Activated CD8-positive, alpha-beta T cell treated with anti-CD3 and anti-CD28 coated beads for 36 hours (primary cell): ENCODE measurements at places on chromosomes 4 and X. TPM values are rescaled to one million over a fixed set of nuclear protein-coding genes. Genes with fewer than 3 reads are reported as not detected.

DNA sequence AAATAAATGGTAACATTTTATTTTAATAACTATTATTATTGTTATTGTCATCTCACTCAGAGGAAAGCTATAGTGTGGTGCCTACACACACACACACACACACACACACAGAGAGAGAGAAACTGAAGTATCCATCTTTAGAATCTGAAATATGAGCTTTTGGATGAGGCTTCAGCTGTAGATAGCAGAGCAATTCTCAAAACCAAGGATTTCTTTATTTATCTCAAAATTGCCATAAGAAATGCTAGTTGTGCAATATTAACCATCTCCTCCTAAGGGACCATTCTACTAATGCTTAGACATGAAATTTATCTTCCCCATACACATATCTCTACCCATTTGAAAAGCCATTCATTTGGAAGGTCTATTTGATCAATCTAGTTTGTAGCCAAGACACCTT, 50.1 kb upstream of the SGMS2 start:
- H3K36me3 ChIP-seq = peaks cover 2% of the 10 kb centered on the region
- H3K4me3 ChIP-seq = no peak overlapping the region
- H3K27ac ChIP-seq = no peak overlapping the region
- no peaks in the 10 kb centered on the region for H3K4me1 ChIP-seq
- peaks cover 20% of the 10 kb centered on the region for H3K27me3 ChIP-seq

- no peaks in the 10 kb centered on the region for H3K4me1 ChIP-seq
- no peaks in the 10 kb centered on the region for H3K36me3 ChIP-seq
- H3K27me3 ChIP-seq = no peaks in the 10 kb centered on the region
- no peak overlapping the region for H3K4me3 ChIP-seq
These were observed 215.2 kb downstream of the CBR4 start for GRCh38 chr4:168794881-168795280.

DNA sequence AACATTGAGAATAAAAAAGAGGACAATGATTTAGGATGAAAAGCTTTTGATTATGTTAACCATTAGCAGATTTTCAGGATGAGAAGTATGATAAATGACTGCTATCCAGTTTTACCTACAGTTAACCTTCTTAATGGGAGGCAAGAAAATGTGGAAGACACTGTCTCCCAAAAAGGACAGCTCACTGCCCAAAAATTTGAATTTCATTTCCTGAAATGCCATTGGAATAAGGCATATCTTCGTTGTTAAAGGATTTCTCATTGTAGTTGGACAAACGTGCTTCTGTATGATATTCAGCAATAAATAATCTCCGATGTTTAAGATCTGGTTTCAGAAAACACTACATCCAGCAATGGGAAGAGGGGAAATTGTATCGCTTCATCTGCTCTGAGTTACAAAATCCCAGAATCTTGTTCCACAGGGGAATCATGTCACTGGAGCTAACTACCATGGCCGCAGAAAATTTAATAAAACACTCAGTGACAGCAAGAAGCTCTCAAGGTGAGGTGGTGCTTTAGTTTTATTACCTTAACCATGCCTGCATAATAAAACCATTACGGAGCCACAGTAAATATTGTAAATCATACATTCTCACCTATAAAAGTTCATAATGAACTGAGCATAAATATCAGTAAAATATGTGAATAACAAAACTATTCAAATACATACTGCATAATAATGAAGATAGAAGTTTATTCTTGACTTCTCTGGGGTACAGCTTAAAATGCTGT, 552.3 kb downstream of the PCDH7 start:
- H3K36me3 ChIP-seq = no peaks in the 10 kb centered on the region
- H3K27me3 ChIP-seq = no peaks in the 10 kb centered on the region
- no peaks in the 10 kb centered on the region for H3K4me1 ChIP-seq
- H3K27ac ChIP-seq = no peak overlapping the region
- DNase-seq = no peak
- H3K4me3 ChIP-seq = no peak overlapping the region

GRCh38 chr4:130092187-130093015, 996.4 kb downstream of the C4orf33 start:
- H3K4me1 ChIP-seq = no peaks in the 10 kb centered on the region
- H3K36me3 ChIP-seq = no peaks in the 10 kb centered on the region
- H3K27me3 ChIP-seq = no peaks in the 10 kb centered on the region
- H3K27ac ChIP-seq = no peak overlapping the region

GRCh38 chr4:7771541-7772507, 167.8 kb downstream of the AFAP1 start:
- peaks cover 2% of the 10 kb centered on the region for H3K36me3 ChIP-seq

- DNase-seq = no peak
- no peak overlapping the region for H3K27ac ChIP-seq
- peaks cover 10% of the 10 kb centered on the region for H3K27me3 ChIP-seq
These were observed 109.3 kb upstream of the TBC1D9 start for GRCh38 chr4:140865253-140866217.

DNA sequence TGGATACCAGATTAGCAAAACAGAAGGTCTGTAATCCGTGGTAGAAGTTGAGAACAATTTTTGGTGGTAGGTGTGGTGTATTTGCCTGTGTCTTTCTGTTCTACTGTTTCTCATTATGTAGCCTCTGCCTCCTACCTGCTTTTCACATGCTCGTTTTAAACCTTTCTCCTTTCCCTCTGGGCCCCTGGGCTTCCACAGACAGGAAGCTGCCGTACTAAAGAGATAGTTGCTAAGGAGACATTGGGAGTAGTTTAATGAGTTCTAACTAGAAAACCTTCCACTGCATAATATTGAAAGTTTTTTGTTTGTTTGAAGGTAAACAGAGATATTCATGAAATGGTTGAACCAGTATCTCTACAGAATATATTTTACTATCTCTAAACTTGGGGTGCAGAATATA, 107.8 kb downstream of the STOX2 start:
- no peaks in the 10 kb centered on the region for H3K4me1 ChIP-seq
- no peak overlapping the region for H3K4me3 ChIP-seq
- no peaks in the 10 kb centered on the region for H3K27me3 ChIP-seq
- no peak overlapping the region for H3K27ac ChIP-seq
- no peak for DNase-seq
- no peaks in the 10 kb centered on the region for H3K36me3 ChIP-seq

DNA sequence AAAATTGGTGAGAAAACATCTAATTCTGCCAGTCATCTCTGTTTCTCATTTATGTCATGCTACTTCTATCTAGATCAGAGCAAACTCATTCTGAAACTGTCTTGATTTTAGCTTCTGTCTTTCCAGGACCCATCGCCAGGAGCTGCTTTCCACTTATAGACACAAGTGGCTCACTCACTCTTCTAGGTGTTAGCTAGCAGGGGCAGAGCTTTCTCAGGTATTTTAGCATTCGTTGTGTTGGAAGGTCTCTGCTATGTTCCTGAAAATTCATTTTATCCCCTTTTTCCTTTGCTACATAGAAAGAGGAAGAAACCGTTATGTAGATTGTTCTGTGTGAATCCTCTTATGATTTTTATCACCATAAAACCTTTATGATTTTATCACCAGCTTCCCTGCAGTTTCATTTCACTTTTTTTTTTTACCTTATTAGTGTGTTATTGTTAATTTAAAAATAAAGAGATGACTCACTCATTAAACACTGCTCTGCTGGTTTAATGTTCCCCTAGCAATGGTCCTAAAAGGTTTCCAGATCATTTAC, 246.6 kb upstream of the AADAT start:
- H3K4me1 ChIP-seq = no peaks in the 10 kb centered on the region
- no peak overlapping the region for H3K27ac ChIP-seq

DNA sequence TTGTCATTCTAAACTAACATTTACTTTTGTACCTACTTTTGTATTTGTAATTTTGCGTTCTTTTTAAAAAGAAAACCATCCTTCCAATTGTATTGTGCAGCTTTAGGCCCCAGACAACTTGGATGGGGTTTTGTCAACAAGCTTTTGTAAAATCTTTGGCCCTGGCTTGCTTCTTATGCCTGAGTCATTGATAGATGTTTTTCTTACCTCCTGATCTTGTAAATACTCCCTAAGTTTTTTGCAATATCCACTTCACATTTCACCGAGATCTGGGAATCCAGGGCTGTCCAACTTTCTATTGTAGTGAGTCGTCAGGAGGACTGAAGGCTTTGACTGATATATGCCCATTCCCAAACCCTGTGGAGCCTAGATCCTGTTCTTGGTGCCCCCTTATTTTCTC, 126.9 kb upstream of the GUCY1A1 start:
- H3K4me1 ChIP-seq = no peaks in the 10 kb centered on the region
- no peak for DNase-seq
- no peaks in the 10 kb centered on the region for H3K36me3 ChIP-seq
- no peaks in the 10 kb centered on the region for H3K27me3 ChIP-seq
- no peak overlapping the region for H3K4me3 ChIP-seq
- H3K27ac ChIP-seq = no peak overlapping the region

DNA sequence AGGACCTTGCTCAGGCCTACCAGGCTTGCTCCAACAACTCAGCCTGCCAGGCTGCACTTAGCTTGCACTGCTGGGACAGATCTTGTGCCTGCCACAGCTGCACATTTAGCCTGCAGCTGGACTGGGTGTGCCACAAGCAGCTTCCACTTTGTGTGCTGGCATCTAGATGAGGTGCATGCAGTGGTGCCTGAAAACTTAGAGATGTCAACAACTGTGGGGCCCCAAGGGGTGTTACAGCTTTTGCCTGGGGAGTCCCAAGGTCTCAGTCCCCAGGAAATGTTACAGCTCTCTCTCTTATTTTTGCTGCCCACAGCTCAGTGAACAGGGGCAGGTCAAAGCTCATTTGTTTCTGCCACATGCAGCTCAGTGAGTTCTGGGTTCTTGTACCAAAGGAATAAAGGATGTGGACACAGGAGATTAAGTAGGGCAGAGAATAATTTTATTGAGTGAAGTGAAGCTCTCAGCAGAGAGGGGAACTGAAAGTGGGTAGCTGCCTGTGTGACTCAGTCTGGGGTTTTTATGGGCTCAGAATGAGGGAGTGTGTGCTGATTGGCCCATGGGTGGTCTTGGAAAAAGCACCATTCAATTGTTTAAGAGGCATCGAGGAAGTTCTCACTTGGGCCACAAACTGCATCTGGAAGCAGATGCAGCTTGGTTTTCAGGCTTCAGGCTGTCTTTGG, 828.3 kb downstream of the TECRL start:
- no peak overlapping the region for H3K4me3 ChIP-seq
- no peaks in the 10 kb centered on the region for H3K36me3 ChIP-seq
- no peaks in the 10 kb centered on the region for H3K4me1 ChIP-seq
- no peaks in the 10 kb centered on the region for H3K27me3 ChIP-seq
- no peak overlapping the region for H3K27ac ChIP-seq

DNA sequence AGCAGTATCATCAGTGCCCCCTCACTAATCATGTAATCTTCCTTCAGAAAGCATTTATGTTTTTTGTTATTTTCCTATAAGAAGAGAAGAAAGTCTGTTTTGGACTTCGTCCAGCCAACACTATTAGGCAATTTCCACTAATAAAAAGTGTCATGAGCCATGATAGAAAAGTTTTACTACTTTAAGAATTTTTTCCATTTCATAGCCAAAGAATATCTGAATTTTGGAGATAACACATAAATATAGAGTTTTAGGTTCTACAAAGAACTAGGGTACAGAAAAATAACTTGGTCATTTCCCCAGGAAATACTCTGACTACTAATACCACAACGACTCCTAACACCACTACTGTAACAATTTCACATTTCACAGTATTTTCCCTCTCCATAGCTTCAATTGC, 41.8 kb upstream of the VEGFC start:
- no peaks in the 10 kb centered on the region for H3K4me1 ChIP-seq
- no peak overlapping the region for H3K4me3 ChIP-seq
- H3K27ac ChIP-seq = no peak overlapping the region
- no peaks in the 10 kb centered on the region for H3K27me3 ChIP-seq

DNA sequence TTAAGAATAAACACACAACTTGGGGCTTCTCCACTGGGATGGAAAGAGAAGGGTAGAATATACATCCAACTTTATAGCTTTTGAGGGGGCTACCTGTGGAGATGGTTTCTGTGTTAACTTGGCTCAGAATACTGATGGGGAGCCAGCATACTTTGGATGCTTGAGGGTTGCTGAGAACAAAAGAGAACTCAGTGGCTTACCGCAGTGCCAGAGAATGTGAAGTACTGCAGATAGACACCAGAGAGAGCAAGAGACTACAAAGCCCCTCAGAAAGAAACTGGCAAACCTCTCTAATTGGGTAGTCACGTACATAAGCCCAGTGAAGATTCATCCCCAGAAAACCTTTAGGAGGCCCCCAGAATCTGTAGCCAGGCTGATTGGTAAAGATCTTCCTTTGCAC, 214.4 kb downstream of the DCHS2 start:
- no peak overlapping the region for H3K27ac ChIP-seq
- DNase-seq = no peak
- no peak overlapping the region for H3K4me3 ChIP-seq
- no peaks in the 10 kb centered on the region for H3K4me1 ChIP-seq
- no peaks in the 10 kb centered on the region for H3K36me3 ChIP-seq

DNA sequence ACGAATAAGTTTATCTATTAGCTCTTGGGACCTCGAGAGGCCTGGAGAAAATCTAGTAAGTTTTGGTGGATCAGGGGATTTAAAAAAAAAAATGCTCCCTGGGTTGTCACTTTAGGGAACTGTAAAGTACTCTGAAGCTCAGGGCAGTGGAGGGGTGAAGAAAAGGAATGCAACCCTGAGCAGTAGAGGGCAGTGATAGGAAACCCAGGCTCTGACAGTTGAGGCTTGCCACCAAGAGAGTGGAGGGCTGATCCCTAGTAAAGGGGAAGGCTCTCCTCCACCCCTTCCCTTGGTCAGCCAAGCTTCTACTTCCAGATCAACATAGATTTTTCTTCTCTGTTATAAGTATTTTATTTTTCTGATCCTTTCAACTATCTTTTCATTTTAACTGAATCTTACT, 73.1 kb downstream of the FBXO8 start:
- H3K27me3 ChIP-seq = peaks cover 60% of the 10 kb centered on the region
- no peaks in the 10 kb centered on the region for H3K36me3 ChIP-seq
- peaks cover 23% of the 10 kb centered on the region for H3K4me1 ChIP-seq

- DNase-seq = peak; percentile 5
- no peak overlapping the region for H3K4me3 ChIP-seq
- H3K4me1 ChIP-seq = no peaks in the 10 kb centered on the region
- H3K36me3 ChIP-seq = peaks cover 2% of the 10 kb centered on the region
- H3K27ac ChIP-seq = no peak overlapping the region
- H3K27me3 ChIP-seq = no peaks in the 10 kb centered on the region
These were observed 43.1 kb upstream of the CYP2U1 start for GRCh38 chr4:107888237-107888636.

The MAOB gene
- total RNA-seq = not detected

The PAK3 gene
- total RNA-seq = 0.18 TPM

The DCX gene
- total RNA-seq = not detected

The XG gene
- total RNA-seq = not detected

The SSX2 gene
- not detected for total RNA-seq

The HERC5 gene
- total RNA-seq = 10.2 TPM

The FAM114A1 gene
- 0.16 TPM for total RNA-seq

The UCP1 gene
- not detected for total RNA-seq

The FOXR2 gene
- not detected for total RNA-seq

The OTC gene
- 0.23 TPM for total RNA-seq

The AKAP4 gene
- not detected for total RNA-seq

The SPANXN4 gene
- not detected for total RNA-seq

The MAOA gene
- 1.9 TPM for total RNA-seq

The NUP62CL gene
- 3.7 TPM for total RNA-seq

The GPR34 gene
- 0.52 TPM for total RNA-seq
